Renal cortex interstitium (tissue), 15 donors: ENCODE measurements at places on chromosomes 11 and 22.

- no peak for DNase-seq
These were observed 416.8 kb downstream of the LRRC4C start for GRCh38 chr11:41042688-41043087.

- no peak for DNase-seq
These were observed 20.0 kb upstream of the POLD3 start for GRCh38 chr11:74572349-74572748.

DNA sequence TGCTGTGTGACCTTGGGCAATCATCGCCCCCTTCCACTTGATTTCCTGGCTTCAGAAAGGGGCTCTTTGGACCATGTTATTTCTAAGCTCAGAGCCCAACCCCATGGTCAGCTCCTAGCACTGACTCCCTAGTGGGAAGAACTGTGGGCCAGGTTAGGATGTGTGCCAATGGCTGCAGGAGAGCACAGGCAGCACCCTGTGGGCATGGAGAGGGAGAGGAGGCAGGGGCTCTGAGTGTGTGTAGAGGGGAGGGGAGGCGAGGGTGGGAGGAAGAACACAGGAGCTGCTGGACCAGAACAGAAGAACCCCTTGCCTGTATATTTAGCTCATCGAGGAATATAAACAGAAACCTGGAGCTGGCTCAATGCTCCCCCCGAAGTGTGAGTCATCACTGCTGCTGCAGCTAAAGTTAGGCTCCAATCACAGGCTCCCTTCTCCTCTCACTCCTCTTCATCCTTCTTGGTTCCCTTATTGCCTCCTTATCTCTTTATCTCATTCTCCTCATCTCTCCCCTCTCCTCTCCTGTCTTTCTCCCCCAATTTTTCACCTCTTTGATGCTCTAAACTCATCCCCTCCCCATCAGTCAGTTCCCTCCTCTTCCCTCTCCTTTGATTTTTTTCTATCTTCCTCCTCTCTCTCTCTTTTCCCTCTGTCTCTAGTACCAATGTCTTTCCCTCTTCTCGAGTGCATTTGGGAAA is 14.5 kb upstream of the RPS19BP1 start:
- DNase-seq: no peak

- no peak for DNase-seq
These were observed 15.5 kb downstream of the SNRPD3 start for GRCh38 chr22:24571266-24571665.

GRCh38 chr22:44491269-44492035 is 6.6 kb downstream of the RTL6 start:
- no peak for DNase-seq

GRCh38 chr11:115887316-115887715 is 383.1 kb upstream of the CADM1 start:
- DNase-seq: no peak

- no peak for DNase-seq
These were observed 106.0 kb downstream of the TRIM29 start for GRCh38 chr11:120031612-120032600.

GRCh38 chr11:94472916-94473799 is 20.5 kb downstream of the MRE11 start:
- DNase-seq: no peak

DNA sequence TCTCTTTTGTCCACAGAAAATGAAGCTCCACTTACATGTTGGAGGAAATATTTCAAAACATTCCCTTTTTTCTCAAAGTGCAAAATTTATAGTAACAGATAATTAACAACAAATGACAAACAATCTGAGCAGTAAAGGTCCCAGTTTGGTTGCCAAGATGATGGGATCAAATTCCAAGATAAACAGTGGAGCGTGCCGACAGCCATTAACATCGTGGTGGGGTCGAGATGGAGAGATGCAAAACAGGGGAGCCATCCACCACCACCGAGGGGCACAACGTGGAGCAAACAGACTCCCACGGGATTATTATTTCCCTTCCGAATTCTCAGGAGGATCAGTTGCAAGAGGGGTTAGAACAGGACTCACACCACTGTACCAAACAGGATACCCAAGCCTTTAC is 17.2 kb downstream of the MPPED2 start:
- no peak for DNase-seq

GRCh38 chr11:72678524-72678923 is 4.3 kb upstream of the PDE2A start:
- DNase-seq: no peak

DNA sequence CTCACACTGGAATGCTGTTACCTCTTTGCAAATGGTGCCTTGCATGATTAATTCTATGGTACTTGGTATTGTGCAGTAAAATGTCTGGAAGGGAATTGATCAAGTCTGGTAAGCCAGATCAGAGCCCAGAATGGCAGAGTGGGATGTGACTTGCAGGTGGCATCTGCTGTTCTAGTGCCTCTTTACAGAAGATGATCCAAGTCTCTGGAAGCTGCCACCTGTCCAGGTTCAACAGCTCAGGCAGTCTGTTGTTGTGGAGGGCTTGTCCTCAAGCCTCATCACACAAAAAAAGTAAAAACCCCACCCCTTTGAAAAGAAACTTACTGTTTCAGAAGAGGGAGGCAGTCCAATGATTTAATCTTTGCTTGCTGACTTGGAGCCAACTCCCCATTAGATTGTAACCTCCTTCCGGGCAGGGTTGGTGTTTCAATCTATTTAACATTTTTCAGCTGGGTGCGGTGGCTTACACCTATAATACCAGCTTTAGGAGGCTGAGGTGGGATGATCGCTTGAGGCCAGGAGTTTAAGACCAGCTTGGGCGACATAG is 17.1 kb downstream of the ZNRF3 start:
- DNase-seq: no peak

- no peak for DNase-seq
These were observed 13.1 kb upstream of the CHRNA10 start for GRCh38 chr11:3684129-3684818.

- no peak for DNase-seq
These were observed 13.2 kb upstream of the FXYD2 start for GRCh38 chr11:117837791-117838190.

GRCh38 chr11:124071623-124071948 is 30.5 kb upstream of the OR10G7 start:
- DNase-seq: no peak

DNA sequence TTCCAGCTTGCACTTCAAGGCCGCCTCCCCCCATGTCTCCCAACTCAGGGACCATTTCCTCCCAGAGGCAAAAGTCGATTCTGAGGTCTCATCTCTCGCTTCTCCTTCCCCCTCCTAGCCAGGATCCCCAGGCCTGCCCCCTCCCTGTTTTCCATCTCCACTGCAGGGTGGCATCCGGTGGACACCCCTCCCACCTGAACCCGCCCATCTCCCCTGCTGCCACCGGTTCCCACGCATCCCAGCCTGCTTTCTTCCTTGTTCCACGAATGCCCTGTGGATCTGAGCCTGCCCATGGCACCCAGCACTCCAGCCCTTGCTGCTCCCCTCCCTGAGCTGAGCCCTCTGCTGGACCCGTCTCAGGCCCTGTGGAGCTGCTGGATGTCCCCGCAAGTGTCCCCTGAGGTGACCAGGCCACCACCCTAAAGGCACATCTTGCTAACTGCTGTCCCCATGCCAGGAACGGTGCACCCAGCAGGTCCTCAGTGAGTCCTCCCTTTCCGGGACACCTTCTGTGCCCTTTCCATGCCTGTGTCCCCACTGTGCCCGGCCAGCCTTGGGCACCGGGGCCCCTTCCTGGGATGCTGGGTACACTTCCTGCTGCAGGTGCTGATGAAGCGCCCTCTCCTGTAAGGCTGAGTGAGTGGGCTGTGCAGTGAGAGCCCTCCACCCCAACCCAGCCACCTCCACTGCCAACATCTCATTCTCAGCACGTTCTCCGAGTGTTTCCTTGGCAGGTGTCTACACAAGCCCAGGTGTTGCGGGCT is 936 bp downstream of the IL17REL start:
- no peak for DNase-seq

DNA sequence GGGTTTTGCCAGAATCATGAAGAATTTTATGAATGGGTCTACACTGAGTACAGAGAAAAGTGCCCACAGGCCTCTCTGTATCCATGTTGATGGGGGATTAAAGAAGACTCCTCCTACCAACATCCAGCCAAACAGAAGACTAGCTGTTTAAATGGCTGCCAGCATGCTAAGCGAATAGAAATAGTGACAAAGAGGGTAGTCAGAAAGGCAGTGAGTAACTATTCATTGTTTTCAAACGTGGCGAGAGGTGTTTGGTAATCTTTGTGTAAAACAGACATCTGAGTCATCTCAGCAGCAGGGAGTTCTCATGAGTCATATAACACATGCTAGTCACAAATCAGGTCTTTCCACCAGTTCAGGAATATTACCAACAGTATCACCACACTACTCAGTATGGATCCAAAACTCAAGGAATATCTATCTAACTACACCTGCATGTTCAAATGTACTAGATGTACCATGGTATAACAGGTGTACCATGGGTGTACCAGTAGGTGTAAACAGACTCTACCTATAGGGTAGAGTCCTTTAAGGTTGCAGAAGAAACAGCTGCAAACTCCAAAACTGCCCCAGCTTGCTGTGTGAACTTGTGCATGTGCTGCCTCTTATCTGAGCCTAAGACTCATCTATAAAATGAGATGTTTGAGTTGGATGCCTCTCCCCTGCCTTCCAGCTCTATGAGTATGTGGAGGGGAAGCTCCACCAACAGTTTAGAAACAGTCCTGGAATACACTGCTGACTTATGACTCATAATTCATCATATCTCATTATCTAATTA is 82.0 kb downstream of the SLC1A2 start:
- no peak for DNase-seq

DNA sequence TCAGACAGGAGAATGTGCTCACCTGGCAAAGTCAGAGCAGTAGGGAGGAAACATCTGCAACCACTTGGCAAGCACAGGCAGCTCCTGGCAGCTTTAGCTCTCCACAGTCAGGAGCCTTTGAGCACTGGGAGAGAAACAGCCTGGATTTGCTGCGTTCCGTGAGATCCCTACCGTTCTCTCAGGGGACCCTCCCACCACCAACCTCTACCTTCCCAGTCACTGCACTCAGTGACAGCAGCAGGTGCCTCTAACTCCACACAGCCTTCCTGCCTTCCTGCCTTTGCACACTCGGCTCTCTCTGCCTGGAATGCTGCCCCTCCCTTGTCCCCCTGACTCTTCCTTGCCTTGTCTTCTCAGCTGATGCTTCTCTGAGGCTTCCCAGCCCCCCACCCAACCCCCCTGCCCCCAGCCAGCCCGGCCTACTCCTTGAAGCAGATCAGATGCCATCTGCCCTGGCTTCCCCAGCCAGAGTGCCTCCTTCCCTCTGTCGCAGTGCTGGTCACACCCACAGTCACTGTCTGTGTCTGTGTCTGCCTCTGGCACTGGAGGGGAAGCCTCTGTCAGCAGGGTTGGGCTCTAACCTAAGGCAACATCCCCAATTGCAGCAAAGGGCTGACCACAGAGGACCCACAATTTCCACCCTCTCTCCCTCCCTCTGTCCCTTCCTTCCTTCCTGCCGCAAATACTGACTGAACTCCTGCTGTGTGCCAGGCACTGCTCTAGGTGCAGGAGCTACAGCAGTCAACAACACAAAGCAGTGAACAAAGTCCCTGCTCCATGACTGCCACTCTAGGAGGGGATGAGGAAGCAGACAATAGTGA is 14.9 kb upstream of the TSKU start:
- no peak for DNase-seq

DNA sequence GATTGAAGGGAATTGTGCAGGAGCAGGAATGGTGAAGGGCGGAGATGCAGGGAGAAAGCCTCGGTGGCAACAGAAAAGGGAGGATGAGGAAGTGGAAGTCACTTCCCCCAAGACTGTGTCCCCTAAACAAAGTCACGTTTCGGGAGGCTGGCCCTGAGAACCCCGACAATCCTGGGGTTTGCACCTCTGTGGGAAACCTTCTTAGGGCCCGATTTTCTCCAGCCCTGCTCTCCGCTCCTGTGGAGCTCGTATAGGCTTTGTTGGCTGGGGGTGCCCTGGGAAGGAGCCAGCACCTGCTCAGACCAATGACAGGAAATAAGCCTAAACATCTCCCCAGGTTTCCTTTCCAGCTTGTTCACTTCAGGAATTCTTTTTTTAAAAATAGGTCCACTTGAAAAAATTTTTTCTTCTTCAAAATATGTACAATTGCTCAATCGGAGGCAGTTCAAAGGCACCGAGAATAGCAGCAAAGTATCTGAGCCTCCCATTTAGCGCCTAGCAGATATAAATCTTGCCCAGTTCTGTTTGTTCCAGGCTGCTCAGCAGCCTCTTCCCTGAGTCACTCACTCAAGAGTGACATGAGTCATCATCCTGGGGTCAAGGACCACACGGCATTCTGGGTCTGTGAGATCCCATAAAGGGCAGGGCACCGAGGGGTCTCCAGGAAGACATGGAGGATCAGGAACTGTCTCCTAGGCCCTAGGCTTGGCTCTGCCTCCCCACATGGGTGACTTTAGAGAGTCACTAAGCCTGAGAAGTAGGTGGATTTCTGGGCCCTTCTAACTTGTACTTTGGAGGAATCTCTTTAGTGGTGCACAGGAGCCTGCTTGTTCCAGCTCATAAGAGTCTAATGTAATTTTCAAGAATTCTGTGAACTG is 34.0 kb downstream of the IRAG1 start:
- no peak for DNase-seq

DNA sequence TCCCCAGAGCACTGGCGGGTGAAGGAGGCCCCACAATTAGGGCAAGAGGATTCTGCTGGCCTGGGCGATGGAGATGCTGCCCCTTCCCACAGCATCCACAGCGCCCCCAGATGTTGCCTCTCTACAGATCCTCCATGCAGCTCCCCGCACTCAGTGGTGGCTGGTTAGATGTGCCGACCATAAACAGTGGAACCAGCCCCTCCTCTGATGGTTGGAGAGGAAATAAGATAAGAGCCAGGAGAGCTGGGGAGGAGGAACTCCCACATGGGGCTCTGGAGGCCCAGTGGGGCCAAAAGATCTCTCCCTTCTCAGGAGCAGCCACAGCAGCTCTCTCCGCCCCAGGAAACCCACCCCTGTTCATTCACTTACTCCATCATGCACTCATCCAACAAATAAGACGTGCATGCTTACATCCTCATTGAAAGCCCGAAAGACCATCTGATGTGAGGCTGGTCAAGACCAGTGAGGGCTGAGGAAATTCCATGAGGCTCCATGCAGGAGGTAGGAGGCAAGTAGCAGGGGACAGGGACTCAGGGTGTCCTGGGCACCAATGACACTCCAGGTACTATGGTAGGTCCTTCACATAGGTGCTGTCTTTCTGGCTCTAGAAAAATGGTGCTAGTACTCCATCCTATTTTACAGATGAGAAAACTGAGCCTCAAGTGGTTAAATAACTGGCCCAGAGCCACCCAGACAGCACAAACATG is 1.5 kb downstream of the PTGDR2 start:
- DNase-seq: no peak
